ENCODE measurements at places on chromosomes 16 and 17.

GRCh38 chr17:74542727-74543383 is 3.1 kb downstream of the CD300C start:
- DNase-seq: no peak

DNA sequence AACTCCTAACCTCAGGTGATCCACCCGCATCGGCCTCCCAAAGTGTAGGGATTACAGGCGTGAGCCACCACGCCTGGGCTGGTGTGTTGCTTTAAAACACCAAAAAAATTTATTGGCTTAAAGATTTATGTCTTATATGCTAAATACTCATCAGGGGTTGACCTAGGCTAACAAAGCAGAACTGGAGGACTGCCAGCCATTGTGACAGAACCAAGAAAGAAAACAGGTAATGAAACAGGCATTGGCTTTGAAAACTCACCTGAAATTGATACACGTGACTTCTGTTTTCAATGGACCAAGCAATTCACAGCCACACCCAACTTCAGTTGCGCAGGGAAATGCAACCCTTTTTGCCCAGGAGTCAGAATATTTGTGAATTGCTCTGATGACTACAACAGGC is 4.9 kb upstream of the PHAF1 start:
- DNase-seq: no peak

- no peak for DNase-seq
Observed at GRCh38 chr16:81394966-81395655, 49.5 kb upstream of the CMIP start.

DNA sequence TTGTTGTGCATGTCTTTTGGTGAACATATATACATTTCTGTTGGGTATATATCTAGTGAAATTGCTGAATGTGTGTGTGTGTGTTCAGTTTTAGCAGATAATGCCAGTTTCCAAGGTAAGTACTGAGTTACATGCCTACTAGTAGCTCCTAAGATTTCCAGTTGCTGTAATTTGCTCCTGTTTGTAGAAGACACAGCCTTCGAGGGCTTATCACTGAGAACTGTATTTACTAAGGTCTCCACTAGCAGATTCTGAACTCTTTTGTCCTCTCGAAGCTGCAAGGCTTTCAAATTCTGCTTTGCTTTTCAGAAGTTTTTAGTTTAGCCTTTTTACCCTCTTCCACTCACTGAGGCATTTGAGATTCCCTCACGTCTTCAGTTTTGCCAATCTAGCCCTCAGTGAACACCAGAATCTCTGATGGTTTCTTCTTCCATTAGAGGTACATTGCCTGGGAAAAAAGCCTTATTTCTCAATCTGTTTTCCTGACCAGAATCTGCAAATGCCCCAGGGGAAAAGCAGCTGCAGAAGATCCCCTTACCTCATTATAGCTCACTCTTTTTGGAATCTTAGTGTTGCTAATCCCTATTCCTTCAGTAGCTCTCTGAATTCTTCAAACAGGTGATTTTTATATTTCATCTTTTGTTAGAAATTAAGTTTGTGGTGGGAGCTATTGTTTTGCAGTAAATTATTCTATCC is 52.9 kb downstream of the NF1 start:
- no peak for DNase-seq

- peak; percentile 57 for DNase-seq
Observed at GRCh38 chr17:71472809-71473789, 647.7 kb upstream of the SOX9 start.

GRCh38 chr16:79826732-79827475 is 226.4 kb upstream of the MAF start:
- DNase-seq: peak; percentile 56

DNA sequence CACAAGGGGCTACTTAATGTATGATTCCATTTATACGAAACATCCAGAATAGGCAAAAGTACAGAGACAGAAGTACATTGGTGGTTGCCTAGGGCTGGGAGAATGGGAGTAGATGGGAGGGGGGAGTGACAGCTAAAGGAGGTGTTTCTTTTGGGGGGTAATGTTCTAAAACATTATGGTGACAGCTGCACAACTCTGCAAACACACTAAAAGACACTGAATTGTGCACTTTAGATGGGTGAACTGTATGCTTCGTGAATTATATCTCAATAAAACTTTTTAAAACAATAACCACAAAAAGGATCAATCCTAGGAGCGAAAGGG is 661 bp downstream of the LYRM9 start:
- no peak for DNase-seq

- no peak for DNase-seq
Observed at GRCh38 chr16:15897834-15898254, 9.4 kb upstream of the CEP20 start.

- DNase-seq: no peak
Observed at GRCh38 chr17:30082773-30083172, 33.8 kb upstream of the NSRP1 start.

GRCh38 chr17:50682938-50683337 is 24.8 kb downstream of the ANKRD40 start:
- DNase-seq: no peak

GRCh38 chr16:55570159-55570558 is 3.7 kb downstream of the CAPNS2 start:
- DNase-seq: no peak

DNA sequence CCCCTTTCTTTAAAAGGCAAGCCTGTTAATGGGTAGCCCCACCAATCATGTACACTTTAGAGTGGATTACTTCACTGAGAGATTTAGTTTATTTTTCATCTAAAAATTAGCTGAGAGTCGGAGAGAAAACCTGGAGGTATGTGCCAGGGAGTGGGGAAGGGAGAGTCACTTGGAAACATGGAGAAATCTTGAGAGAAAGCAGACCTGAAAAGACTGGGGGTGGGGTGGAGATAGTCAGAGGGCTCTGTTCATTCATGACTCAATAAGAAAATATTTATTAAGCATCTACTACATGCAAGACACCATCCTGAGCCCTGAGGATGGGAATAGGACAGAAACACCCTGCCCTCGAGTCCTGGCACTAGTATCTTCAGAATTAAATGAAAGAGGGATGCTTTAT is 27.4 kb upstream of the RCVRN start:
- DNase-seq: peak; percentile 48

GRCh38 chr17:49565948-49566491 is 9.7 kb upstream of the NXPH3 start:
- no peak for DNase-seq

- no peak for DNase-seq
Observed at GRCh38 chr16:12132850-12133440, 156.4 kb downstream of the SNX29 start.

- no peak for DNase-seq
Observed at GRCh38 chr17:53092072-53092471, 730.7 kb upstream of the KIF2B start.

- peak; percentile 30 for DNase-seq
Observed at GRCh38 chr16:65779201-65779600, 587.3 kb upstream of the CDH5 start.

- no peak for DNase-seq
Observed at GRCh38 chr17:41935641-41936040, 5.2 kb downstream of the ODAD4 start.

- no peak for DNase-seq
Observed at GRCh38 chr17:55351226-55351625, 70.4 kb downstream of the MMD start.

DNA sequence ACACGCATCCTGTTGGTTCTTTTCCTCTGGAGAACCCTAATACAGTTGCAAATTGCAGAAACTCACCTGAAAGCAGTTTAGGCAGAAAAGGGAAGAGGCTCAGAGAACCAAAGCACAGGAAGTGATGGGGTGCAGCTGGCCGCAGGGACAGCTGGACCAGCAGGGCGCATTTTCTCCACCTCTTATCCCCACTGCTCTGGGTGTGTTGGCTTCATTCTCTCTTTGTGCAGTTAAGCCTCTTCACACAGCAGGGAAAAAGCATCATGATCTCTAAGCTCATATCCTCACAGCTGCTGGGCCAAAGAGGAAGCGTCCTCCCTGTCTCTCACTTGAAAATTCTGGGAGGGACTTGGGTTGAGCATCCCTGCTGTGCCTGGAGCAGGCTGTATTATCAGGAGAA is 20.0 kb upstream of the LRRC75A start:
- DNase-seq: peak; percentile 30

DNA sequence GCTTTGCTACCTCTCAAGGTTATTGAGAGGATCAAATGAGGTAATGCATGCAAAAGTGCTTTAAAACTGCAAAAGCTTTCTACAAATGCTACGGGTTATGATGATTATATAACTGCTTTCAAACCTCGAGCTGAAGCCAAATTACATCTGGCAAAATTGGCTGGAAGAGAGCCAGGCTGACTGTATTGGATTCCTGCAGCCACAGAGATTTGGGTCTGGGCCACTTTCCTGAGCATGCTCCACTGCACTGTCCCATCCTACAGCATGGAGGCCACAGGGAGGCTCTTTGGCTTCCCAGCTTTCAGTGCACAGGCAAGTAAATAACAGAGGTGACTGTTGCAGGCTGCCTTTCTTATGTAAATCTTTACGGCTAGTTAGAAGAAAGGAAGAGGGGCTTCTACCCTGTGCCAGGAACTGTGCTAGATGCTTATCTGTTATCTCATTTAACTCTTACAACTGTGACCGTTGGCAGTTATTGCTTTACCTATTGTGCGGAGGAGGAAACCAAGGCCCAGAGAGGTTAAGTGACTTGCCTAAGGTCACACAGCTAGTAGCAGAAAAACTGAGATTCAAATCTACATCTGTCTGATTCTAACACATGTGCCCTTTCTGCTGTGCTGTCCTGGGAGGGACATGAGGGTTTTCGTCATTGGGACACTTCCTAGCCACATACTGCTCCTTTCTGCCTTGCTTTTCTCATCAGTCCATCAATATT is 121.8 kb downstream of the SPACA3 start:
- peak; percentile 19 for DNase-seq
